ENCODE measurements at places on chromosomes 5 and 9.

- DNase-seq, result no peak
Observed at GRCh38 chr9:126907058-126907457, 7.5 kb upstream of the RALGPS1 start.

- DNase-seq, result no peak
Observed at GRCh38 chr5:125961150-125961549, 462.1 kb upstream of the GRAMD2B start.

DNA sequence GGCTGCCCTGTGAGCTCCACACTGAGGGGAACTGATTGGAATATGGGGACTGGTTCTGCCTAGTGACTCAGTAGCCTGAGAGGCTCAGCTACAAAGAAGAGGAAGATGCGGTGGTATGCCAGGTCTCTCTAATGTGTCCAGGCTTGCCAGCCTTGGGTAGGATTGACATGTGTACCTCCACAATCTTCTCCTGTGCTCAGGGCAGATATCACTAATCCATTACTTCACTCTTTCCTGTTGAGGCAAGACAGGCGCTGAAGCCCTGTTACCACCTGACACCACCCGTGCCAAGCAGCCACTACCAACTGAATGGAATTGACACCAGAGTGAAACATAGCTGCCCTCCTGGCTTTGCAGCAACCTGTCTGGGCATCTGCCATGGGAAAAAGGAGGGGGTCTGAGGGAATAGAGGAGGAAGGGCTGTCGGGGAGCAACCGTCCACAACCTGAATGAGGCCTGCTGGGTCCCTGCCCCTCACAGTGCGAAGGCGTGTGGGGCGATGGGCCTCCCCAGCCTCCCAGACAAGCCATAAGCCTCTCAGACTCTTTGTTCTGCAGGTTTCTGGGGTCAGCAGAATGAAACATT is 114.7 kb upstream of the CXCL14 start:
- DNase-seq, result no peak

DNA sequence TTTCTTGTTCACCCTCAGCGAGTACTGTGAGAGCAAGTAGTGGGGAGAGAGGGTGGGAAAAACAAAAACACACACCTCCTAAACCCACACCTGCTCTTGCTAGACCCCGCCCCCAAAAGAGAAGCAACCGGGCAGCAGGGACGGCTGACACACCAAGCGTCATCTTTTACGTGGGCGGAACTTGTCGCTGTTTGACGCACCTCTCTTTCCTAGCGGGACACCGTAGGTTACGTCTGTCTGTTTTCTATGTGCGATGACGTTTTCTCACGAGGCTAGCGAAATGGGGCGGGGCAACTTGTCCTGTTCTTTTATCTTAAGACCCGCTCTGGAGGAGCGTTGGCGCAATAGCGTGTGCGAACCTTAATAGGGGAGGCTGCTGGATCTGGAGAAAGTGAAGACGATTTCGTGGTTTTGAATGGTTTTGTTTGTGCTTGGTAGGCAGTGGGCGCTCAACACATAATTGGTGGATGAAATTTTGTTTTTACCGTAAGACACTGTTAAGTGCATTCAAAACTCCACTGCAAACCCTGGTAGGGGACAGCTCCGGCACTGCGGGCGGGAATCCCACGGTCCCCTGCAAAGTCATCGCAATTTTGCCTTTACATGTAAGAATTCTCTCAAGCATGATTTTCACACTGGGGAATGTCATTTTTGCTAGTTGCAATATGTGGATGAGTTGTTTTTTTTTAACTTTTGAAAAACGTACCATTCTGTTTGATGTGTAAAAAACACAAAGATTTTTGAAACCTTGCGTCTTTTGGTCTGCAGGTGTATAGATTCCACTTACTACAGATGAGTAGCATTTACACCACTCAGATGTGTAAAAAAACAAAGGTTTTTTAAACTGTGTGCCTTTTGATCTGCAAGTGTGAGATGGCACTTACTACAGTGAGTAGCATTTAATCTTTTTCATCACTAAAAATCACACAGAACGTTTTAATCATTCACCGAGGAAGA is 631 bp upstream of the C9orf72 start:
- DNase-seq, result peak; percentile 88

DNA sequence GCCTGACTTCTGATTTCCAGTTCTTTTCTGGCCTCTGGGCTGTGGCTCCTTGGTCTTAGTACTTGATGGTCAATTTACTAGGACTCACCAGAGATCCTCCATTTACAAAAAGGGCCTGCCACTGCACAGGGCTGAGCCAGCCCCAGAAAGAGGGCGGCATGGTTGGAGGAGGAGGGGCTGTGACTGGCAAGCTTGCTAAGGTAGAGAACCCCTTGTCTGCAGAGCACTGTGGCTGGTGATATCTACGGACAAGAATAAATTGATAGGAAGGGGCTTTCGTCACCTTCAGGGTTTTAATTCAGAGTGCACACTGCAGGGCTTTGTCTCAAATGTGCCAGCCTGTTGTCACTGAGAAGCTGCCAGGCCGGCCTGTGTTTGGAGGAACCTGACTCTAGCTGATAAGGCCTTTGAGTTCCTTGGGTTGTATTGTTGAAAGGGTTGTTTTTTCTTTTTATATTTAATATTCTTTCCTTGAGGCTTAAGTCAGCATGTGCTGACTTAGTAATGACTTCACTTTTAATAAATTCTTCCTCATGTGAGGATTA is 15.1 kb downstream of the SLC22A5 start:
- DNase-seq, result no peak

DNA sequence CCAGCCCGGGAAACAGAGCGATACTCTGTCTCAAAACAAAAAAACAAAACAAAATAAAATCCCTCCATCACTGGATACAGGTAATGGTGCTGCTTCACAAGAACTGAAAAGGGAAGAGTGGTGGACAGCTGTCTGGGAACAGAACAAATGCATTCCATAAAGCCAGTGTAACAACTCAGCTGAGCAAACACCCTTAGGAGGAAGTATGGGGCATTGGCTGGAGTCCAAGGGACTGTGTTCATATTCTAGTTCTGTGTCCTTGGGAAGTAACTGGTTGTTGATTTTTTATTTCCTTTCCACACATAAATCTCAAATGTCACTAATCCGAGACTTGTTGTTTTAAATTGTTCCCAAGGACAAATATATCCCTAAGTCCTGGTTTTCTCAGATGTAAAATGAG is 38.3 kb downstream of the HTR1A start:
- DNase-seq, result no peak

- no peak for DNase-seq
Observed at GRCh38 chr9:127788337-127789011, 2.6 kb downstream of the CDK9 start.

DNA sequence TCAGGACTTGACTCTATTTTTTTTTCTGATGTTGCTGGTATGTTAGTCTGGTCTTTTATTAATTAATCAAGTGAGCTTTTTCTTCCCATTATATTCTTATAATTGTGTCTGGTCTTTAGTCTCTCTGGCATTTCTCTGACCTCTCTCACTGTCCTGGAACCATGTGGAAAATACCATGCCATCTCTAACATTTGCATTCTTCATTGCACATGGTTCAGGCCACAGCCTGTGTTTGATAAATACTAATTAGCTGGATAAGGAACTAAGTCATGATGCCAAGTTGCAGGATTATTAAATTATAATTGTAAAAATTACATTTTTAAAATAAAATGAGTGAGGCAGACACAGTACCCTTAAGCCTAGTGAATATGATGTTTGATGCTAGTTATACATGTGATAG is 155.6 kb downstream of the EDIL3 start:
- no peak for DNase-seq

DNA sequence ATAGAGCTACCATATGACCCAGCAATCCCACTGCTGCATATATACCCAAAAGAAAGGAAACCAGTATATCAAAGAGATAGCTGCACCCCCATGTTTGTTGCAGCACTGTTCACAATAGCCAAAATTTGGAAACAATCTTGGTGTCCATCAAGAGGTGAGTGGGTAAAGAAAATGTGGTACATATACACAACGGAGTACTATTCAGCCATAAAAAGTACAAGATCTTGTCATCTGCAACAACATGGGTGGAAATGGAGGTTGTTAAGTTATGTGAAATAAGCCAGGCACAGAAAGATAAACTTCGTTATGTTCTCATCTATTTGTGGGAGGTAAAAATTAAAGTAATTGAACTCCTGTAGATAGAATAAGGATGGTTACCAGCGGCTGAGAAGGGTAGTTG is 145.0 kb downstream of the MED27 start:
- no peak for DNase-seq

DNA sequence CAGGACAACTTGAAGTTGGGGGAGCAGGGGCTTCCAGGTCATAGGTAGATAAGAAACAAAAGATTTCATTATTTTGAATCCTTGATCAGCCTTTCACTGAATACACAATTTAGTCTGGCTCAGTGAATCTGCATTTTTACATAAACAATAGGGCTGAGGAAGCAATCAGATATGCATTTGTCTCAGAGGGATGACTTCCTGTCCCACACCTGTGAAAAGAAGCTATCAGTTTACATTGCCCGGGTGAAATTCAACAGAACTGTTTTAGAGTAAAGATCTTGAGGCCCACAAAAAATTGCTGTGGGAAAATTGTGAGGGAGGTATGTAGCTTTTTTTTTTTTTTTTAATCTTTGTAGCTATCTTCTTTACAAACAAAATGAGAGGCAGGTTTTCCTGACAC is 38.3 kb downstream of the DNAJB5 start:
- no peak for DNase-seq

DNA sequence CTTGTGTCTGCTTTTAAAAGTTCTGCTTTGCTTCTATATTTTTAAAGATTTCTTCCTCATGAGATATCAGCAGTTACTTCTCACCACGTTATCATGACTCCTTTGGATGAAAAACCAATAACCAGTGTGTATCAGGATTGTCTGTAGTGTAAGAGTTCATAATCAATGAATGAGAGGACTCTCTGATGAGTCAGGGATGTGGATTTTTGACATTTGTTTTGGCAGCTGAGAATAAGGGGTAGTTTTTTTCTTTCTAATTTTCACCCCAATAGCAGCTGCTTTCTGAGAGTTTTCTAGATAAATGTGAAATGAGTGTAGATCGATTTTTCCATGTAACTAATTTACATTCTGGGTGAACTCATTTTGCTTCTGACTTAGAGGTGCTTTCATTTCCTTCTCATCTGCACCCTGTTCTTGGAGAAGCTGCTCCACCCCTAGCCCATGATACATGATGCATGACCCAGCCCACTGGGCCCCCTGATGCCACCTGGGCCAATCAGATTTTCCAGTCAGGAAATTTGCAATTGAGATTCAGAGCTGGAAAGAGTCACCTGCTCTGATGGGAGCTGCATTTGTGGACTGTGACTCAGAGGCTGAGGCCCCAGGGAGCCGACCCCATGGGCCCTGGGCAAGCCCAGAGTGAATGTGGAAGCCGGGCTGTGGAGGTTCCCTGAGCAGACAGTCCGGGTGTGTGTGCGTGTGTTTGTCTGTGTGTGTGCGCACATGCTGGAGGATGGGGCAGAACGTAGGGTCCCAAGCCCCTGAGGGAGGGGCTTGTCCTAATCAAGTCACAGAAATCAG is 159.3 kb downstream of the RGS3 start:
- peak; percentile 4 for DNase-seq

- no peak for DNase-seq
Observed at GRCh38 chr9:3730511-3730922, 204.7 kb upstream of the RFX3 start.

- DNase-seq, result no peak
Observed at GRCh38 chr5:27472000-27472763, 433.8 kb upstream of the CDH9 start.

- no peak for DNase-seq
Observed at GRCh38 chr5:10585518-10585915, 21.6 kb downstream of the ANKRD33B start.

GRCh38 chr9:27572566-27572917 is 739 bp downstream of the C9orf72 start:
- no peak for DNase-seq

DNA sequence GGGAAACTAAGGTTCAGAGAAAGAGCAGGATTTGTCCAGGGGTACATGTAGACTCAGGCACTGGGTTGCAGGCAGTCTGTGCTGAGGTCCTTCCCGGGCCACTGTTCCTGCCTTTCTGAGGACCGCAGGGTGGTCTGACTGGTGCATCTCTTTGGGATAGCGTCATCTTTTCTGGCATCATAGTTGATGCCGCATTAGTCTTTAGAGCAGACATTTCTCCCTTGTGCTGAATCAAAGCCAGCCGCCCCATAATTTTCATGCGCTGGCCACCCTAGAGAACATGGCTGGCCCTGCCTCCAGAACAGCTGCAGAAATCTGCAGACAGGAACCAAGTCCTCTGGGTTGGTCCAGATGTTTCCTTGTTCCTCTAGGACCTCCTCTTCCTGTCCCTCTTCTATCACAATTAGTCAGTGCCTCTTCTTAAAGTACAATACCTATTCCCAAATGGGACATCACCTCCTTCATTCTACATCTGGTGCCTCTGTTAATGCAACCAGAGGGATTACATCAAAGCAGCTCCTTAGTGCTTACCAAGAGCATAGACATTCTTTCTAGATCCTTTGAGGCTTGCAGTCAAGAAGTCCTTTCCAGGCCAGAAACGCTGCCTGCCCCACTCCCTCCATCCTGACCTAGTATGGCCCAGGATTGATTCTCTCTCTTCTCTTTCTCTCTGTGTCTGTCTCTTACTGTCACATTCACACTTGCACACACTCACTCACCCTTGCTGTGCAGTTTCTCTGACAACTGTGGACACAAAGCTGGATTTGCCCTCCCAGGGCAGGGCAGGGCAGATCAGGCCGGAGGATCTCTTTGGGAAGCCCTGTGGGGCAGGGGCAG is 42.0 kb upstream of the ORM1 start:
- DNase-seq, result no peak

DNA sequence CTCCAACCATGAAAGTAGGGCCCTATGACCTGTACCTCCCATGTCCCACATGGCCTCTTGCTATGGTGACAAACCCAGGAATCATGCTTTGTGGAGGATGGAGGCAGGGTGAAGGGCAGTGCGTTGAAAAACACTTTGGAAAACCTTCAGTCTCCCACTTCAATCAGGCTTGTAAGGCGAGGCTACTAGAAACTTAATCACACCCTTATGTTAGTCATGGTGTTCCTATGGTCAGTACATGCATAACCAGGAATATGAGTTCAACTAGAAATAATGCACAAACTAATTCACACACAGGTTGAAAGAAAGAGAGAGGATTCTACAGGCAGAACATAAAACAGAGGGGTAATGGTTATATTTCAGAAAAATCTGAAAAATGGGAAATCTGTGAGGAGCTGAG is 601.1 kb downstream of the KCTD16 start:
- DNase-seq, result no peak

DNA sequence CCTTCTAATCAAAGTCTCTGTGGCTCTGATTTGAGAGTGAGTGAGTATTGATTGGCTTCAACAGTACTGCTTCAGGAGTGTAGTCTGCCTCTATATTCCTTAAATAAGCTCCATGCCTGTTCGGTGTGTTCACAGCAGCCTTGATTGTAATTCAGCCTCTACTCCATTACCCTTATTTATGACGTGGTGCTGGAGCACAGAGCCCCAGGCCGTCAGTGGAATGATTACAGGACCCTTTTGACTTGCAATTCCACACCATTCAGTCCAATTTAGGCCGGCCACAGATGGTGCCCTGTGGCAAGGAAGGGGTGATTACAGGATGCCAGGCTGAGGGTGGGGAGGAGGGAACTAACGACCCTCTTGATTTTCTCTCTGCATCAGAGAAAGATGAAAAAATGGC is 110.3 kb downstream of the ASTN2 start:
- no peak for DNase-seq

Measured in stimulated activated CD8-positive, alpha-beta memory T cell treated with anti-CD3 and anti-CD28 coated beads, Interleukin-7, amount 100 ng/mL, for 24 hours (primary cell).